ENCODE measurements at places on chromosomes 4 and X.

GRCh38 chr4:39046249-39046648 is 14.0 kb upstream of the TMEM156 start:
- DNase-seq, result no peak

DNA sequence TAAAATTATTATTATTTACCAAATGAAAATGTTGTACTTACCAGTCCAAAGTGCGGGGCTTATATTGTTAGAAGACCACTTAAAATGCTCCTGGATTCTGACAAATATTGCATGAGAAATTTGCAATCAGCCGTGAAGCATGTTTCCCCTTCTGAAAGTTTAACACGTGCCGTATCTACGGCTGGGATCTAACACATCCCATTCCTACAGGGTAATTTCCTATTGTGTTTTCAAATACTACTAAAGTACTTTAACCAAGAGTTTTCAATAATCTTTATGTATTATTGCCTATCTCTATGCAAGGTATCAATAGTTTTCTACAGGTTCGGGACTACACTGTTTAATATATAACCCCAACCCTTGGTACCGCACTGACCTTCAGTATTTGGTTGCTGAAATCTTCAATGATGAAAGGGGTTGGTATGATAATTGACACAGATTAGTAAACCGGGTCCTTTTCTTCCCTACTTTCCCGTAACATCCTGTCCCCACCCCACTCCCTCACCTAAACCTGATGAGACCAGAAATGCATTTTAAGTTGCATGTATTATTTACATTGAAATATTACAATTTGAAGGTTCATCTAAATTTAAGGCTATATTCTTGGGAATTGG is 795 bp upstream of the BRWD3 start:
- no peak for DNase-seq

DNA sequence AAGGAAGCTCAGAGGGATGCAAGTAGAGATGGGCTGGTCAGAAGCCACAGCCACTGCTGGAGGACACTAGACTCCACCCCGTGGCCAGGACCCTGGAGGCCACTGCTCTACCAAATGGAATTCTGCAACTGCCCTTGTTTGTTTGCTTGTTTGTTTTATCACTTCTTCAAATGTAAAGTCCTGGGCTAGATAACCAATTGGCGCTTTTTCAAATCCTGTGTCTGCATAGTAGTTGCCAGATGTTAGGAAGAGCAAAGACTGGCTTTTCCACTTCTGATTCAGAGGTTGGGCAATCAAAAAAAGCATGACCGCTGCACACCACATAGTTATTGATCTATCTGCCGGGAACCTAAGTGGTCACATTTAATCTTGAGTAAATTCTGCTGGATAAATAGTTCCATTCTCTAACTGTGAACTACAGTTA is 255.2 kb upstream of the SFRP2 start:
- DNase-seq, result no peak

DNA sequence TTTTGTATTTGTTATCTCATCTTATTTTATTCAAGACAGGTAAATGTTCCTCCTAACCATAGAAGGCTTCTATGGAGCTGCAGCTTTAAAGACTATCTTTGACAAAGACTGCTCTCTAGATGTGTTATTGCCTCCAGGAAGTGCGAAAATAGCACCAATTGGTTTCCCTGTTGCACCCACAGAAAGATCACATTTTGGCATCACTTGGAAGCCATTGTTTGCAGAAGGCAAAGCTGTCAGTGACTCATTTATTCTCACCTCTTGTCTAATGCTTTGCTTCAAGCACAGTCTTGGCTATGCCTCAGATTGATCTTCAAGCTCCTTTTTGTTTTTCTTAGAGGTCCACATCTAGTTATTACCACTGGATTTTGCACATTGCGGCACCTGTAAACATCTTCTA is 150.3 kb downstream of the PCDH7 start:
- DNase-seq, result no peak

- DNase-seq, result no peak
Measured at GRCh38 chr4:54726907-54727306, 69.2 kb downstream of the KIT start.

- no peak for DNase-seq
Measured at GRCh38 chr4:41687971-41688370, 60.6 kb downstream of the PHOX2B start.

GRCh38 chr4:105569057-105569865 is 16.8 kb downstream of the ARHGEF38 start:
- no peak for DNase-seq

DNA sequence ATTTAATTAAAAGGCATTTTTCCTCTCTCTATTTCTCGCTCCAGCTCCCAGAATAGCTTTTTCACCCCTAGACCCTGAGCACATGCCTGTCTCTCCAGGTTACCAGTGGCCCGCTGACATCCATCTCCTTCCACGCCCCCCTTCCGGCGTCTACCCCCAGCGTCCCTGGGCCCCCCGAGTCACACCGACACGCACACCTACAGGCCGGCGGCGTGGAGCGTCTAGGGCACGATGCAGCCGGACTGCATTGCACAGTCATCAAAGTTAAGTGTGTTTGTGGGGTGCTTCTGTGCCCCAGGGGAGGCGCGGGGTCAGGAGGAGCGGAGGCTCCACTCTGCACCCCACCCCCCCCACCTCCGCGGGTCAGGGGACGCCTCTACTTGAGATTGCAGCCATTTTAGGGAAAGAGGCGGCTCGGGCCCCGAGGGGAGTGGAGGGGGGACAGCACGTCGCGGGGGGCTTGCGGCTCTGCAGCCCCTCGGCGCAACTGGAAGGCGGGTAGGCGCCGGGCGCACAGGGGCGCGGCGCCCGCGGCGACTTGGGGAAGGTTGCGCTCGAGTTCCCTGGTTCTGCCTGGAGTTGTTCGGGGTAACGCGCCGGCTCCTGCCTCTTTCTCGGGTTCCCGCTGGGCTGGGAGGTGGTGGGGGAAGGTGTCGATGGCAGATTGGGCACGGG is 112.7 kb downstream of the DHX15 start:
- no peak for DNase-seq

GRCh38 chrX:40612511-40612910 is 10.7 kb upstream of the MPC1L start:
- no peak for DNase-seq

DNA sequence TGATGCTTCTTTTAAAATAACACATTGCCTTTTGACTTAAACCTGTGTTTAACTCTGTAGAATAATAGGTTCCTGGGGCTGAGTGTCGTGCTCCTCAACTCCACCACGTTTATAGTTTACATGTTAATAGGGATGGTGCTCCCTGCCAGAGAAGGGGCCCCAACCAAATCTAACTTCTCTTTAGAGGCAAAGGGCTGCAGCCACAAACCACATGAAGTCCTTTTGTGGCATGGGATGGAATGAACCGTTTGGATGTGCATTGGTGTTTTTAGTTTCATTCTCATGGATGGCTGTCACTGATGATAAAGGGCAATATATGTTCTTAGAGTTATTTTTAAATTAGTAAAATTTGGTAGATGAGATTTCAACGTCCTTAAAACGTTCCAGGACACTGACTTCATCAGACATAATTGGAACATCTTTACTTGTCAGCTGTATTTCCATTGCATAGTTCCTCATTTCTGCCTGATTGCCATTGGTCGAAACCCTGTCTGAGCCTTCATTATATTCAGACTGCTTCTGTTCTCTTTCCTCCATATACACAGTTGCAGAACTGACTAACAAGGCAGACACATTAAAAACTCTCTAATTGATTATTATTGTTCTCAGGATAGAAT is 60.4 kb upstream of the HPF1 start:
- no peak for DNase-seq

GRCh38 chrX:152900937-152901445 is 3.1 kb downstream of the ZNF185 start:
- no peak for DNase-seq

GRCh38 chrX:45623266-45623665 is 422.6 kb upstream of the DIPK2B start:
- DNase-seq, result no peak

GRCh38 chr4:150178161-150178560 is 99.9 kb downstream of the DCLK2 start:
- no peak for DNase-seq

- DNase-seq, result no peak
Measured at GRCh38 chr4:140686796-140687195, 69.4 kb downstream of the TBC1D9 start.

GRCh38 chr4:146095091-146095690 is 80.3 kb upstream of the LSM6 start:
- DNase-seq, result no peak

- no peak for DNase-seq
Measured at GRCh38 chr4:39435659-39436563, 22.8 kb downstream of the RPL9 start.

- DNase-seq, result no peak
Measured at GRCh38 chr4:163243297-163243981, 76.7 kb upstream of the NAF1 start.

- DNase-seq, result no peak
Measured at GRCh38 chr4:663438-664428, 10.3 kb downstream of the ATP5ME start.

GRCh38 chr4:153809307-153809706 is 20.4 kb upstream of the SFRP2 start:
- DNase-seq, result no peak

GRCh38 chrX:53442322-53442631 is 8.1 kb upstream of the HSD17B10 start:
- no peak for DNase-seq

DNA sequence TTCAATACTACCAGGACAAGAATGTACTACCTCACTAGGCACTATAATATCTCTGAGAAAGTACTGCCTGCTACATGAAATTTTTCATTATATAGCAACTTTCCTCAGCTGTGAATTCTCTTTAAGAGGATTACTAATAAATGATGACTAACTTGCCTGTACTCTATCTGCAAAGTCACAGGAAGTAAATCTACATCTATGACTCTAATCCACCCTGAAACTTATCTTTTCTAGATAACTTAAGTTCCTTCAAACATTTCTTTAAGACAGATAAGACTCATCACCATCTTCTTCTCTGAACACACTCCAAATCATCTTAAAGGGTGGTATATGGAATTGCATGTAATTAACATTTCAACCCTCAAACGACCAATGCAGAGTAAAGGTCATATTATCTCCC is 28.8 kb downstream of the RPS6KA3 start:
- no peak for DNase-seq

- DNase-seq, result no peak
Measured at GRCh38 chr4:7787067-7787466, 152.6 kb downstream of the AFAP1 start.

GRCh38 chr4:10611673-10612072 is 72.9 kb downstream of the CLNK start:
- no peak for DNase-seq

DNA sequence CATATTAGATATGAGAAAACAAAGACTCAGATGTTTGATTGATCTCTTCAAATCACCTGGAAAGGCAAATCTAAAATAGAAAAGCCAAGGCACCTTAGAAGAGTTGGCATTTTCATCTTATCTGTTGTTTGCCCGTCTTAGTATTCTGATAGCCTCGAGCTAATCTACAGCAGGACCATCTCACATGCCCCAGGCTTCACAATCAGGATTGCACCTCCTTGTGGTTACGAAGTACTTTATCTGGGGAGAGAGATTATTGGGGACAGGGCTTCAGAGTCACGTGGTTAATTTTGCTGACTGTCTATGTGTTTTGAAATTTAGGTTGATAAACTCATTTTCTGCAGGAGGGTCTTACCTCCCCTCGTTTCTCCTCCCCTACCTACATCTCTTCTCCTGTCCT is 313.1 kb upstream of the ANXA10 start:
- no peak for DNase-seq

GRCh38 chr4:1543976-1544375 is 137.7 kb upstream of the NKX1-1 start:
- DNase-seq, result no peak

- no peak for DNase-seq
Measured at GRCh38 chr4:56971383-56971782, 6.0 kb downstream of the NOA1 start.

- DNase-seq, result no peak
Measured at GRCh38 chr4:15689540-15689939, 7.9 kb downstream of the FAM200B start.

DNA sequence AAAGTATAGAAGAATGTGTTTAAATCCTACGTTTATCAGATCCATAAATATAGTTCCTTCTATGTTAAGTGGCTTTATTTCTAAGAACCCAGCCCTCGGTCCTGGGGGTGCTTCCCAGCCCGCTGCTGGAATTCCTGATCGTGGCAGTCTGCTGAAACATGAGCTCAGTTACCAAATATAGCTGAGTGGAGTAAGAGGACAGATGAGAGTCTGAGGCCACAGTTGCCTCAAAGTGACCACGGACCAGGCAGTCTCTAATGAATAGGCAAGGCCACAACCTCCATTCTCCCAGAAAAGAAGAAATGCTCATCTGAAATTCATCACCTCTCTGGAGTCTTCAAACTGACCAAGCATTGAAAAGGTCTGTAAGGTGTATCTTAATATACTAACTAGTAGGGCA is at the start of gene PALLD:
Gene PALLD (plus strand): TSS at position 219 of the 400 bp plus-strand sequence.
- DNase-seq, result no peak

DNA sequence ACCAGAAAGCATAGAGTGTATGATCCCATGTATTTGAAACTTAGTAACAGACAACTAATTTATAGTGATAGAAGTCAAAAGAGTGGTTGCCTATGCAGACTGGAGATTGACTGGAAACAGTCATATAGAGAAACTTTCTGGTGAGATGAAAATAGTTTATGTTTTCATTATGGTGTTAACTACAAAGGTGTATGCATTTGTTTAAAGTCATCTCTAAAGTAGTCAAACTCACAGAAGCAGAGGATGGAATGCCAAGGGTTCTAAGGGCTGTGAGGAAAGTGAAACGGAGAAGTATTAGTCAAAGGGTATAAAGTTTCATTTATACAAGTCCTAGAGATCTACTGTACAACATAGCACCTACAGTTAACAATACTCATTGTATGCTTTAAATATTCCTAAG is 45.8 kb downstream of the ENOX2 start:
- DNase-seq, result no peak

- DNase-seq, result no peak
Measured at GRCh38 chr4:82458729-82459128, 28.3 kb downstream of the ENOPH1 start.

GRCh38 chr4:137519406-137519805 is 12.9 kb downstream of the PCDH18 start:
- no peak for DNase-seq

DNA sequence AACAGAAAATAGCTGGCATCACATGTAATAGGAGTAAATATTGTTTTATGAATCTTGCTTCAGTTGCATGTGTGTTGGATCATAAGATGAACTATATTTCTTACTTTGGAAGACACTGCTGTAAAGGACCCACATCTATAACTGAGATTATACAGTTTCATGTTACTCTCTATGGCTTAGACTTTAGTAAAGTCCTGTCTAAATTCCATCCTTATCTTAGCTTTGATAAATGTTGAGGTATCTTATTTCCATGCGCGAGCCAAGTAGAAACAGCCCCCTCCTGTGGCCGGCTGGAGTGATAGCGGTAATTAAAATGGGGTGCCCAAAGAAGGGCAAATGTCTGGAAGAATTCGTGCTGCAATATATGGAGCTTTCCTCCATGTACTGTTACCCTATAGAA is 43.0 kb downstream of the CCDC158 start:
- no peak for DNase-seq

GRCh38 chr4:38400946-38401345 is 263.1 kb upstream of the KLF3 start:
- no peak for DNase-seq

DNA sequence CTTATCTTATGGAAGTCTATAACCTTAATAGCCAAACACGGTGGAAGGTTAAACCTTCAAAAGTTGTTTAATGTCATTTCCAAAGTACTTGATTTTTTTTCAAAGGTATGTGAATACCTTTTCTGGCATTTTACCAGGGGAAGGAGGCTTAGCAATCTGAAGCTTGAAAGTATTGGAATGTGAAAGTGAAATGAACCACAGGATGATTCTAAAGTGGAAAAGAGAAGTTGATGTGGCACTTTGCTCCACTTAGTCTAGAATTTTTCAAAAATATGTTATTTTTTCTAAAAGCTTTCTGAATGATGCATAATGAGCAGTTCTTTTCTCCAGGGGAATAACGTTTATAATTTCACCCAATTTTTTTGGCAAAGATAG is 19.2 kb downstream of the PI4K2B start:
- no peak for DNase-seq
